NAMALWA (cell line): ENCODE measurements at places on chromosomes 11 and 22.

DNA sequence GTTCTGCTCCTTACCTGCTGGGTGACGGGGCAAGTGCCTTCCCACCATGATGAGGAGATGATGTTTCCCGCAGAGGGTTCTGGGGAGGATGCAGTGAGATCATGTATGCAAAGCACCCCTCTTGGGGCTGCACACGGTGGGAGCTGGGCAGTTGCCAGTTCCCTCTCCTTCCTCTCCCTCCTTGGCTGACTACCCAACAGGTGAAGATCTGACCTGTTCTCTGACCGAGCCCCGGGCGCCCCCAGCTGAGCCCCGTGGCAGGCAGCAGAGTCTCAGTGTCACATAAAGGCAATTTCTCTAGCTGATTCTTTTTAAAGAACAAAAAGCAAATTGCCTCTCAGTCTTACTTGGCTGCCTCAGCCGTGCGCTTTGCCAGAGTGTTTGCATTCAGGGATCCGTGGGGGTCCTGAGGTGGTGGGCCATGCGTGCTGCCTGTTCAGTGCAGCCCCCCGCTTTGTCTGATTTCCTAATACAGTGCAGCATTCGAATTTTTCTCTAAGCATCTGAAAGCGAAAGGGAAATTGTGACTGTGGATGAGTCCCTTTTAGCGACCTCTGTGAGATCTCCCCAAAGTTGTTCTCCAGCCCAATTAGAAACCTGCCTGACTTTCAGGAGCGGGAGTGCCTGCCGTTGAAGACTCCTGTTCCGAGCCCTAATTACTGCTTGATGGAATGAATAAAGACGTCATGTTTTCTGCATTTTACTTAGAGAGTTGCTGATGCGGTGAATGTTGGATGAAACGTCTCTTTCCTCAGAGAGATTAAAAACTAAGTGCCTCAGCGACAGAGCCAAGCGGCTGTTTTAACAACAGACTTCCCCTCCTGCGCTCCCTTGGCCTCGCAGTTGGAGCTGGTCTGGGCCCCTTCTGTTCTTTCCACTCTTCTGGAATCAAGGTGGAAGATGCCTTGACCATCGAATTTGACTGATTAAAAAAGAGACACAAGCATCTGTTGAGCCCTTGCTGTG, 86.0 kb downstream of the GRIK4 start:
- DNase-seq: no peak

DNA sequence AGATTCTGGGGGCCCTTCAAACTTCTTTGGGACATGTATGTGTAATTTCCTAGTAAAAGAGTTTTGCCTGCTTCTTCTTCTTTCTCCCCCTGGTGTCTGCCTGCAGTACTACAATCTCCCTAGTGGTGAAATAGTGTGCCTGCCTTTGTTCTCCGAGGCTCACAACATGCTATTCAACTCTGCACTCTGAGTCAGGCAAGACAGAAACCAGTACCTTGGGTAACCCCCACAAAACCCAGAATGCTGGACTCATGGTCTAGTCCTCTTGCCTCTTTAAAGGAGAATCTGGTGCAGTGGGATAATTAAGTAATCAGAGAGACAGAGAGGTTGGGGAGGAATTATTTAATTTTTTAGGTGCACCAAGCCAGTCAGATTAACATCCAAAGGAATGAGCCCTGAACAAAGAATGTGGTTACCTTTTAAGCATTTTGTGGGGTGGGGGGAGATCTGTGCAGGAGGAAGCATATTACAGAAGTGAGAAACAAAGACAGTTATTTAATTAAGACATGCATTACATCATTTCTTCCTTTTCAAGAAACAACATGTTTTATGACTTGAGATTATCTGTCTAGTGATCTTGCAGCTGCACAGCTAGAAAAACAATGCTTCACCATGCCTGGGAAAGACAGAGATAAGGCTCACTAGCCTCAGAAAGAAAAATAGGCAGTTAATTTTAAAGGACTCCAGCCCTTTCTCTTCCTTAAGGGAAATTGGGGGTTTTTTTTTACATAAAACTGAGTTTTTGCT, 11.0 kb upstream of the MS4A6A start:
- peak; percentile 81 for DNase-seq

DNA sequence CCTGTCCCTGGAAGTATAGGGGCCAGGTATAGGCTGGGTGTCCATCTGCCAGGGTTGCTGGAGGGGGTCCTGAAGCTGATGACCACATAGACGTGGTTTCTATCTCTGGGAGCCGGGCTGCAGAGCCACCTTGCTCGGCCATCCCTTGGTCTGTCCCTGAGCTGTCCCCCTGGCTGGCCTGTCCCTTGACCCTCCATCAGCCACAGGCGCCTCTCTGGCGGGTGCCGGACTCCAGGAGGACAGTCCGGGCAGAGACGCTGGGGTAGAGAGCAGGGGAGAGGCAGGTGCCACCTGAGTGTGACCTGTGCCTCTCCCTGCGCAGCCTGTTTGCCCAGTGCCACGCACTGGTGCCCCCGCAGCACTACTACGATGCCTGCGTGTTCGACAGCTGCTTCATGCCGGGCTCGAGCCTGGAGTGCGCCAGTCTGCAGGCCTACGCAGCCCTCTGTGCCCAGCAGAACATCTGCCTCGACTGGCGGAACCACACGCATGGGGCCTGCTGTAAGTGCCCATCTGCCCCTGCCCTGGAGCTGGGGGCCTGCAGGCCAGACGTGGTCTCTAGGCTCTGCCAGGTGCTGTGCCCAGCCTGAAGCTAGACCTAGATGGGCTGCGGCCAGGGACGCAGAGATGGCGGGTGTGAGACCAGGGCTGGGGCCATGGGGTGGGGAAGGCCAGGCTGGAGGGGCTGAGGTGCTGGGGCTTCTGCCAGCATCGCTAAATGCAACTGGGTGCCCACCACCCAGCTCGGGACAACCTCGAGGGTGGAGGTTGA, 29.9 kb downstream of the MUC2 start:
- DNase-seq: no peak

DNA sequence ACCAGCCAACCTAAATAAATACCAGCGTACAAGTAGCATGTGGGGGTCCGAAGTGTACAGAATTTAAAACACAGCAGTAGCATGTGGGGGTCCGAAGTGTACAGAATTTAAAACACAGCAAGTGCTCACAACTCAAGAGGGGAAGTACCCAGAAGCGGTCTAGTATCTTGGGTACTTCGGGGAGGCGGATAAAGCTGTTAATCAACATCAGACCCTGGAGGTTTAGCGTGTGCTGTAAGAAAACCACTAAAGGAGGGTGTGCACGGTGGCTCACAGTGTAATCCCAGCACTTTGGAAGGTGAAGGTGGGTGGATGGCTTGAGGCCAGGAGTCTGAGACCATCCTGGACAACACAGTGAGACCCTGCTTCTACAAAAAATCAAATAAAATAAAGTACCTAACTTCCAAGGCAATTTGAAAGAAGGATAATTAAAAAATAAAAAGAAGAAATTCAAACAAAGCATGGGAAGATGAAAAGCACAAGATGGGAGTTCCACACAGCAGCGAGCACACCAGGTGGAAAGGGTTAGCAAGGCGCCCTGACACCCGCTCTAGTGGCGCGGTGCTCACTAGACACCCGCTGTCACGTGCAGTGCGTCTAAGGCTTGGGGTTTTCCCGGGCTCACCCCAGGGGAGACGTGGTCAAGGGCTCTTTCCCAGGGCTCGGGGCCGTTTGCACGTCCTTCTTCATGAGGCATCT, 35.0 kb upstream of the MOB2 start:
- DNase-seq: peak; percentile 75
